ENCODE measurements at places on chromosomes 7 and 10.
A peak's percentile ranks its signal among the peaks of the same experiment; 100 is the strongest.

DNA sequence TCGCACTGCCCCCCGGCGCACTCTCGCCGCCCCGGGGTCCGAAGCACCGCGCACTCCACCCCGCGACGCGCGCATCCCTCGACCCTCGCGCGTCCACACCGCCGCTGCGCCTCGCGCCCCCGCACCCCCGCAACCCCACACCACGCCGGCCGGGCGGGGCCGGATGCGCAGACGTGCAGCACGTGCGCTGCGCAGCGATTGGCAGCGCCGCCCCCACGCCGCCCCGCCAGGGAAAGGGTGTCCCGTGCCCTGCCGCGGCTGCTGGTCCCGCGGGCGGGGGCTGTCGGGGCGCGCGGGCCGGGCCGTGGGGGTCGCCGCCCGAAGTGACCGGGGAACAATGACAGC lies 53.7 kb upstream of the KDM7A start:
- DNase-seq: peak; percentile 81

GRCh38 chr7:50661345-50662040 lies 96.3 kb upstream of the DDC start:
- DNase-seq: no peak

GRCh38 chr7:7330997-7331396 lies 148.7 kb downstream of the C1GALT1 start:
- no peak for DNase-seq

- DNase-seq: no peak
These were observed 63.2 kb downstream of the NHLRC2 start for GRCh38 chr10:113917636-113918035.

DNA sequence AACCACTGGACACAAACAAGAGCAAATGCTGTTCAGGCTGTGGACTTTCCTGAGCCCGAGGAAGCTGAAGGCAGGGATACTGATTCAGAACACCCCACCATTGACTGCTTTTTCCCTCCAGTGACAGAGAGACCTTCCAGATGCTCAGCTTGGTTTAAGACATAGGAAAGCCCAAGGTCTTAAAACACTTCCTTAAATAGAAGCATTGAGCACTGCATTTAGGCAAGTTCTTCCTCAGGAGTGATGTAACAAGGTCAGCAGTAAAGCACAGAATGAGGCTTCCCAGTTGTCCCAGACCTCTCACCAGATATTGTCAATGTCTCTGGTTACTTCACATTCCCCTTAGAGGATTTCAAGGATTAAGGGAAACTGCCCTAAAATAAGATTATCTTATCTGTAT lies 19.6 kb upstream of the CDCA7L start:
- DNase-seq: no peak

DNA sequence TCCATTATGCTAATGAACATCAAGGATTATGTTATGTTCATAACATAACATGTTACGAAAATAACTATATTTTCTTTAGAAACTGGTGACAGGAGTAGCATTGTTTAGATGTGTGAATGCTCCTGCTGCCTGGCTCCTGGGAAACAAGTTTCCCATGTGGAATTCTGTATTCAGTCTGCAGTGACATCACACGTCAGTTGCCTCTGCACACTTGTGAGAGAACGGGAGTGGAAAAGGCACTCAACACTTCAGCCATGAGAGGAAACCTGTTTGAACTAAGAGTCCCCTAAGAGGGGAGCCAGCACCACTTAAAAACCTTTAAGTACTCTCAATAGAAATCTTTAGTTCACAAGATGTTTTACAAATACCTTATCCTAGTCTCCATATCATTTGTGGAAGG lies 140.3 kb upstream of the FAM20C start:
- DNase-seq: no peak

DNA sequence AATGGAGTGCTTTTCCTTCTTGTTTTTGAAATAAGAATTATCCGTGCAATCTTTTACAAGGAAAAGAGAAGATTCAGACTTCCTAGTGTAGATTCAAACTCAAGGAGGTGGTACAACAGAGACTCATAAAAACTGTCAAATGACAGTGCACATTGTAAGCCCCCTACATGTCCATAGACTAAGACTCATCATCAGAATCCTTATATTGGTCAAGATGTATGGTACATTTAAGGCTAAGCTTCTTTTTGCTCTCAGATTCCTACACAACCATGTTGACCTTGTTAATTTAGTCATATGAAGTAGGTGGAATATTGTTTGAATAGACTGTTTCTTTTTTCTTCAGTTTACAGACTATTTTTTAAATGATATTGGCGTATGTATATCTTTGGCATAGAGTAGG lies 11.6 kb downstream of the CD36 start:
- DNase-seq: no peak

- no peak for DNase-seq
These were observed 1.0 kb upstream of the LYZL2 start for GRCh38 chr10:30630571-30630970.

GRCh38 chr7:18835001-18835690 lies 282.3 kb downstream of the TWIST1 start:
- no peak for DNase-seq

- DNase-seq: no peak
These were observed 70.1 kb downstream of the ST7 start for GRCh38 chr7:117023325-117023854.
